ENCODE measurements at places on chromosomes 7 and 10.

DNA sequence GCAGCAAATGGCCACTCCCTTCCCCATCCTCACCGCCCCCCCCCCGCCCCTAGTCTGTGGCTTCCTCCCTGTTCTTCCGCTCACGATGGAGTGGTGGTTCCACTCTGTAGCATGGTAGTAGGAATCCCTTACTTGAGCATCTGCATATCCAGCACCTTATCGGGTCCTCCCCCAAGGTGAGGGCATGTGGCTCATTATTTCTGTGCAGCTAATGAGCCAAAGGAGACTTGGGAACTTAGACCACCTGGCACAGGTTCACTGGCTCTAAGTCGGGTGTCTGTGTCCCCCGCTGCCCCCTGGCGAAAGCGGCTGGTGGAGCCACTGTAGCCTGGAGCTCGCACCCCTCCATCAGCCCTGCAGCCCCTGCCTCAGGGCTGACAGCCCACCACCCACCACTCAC is 22.8 kb upstream of the GPR26 start:
- DNase-seq, result no peak

GRCh38 chr7:151491859-151492258 is 27.8 kb downstream of the RHEB start:
- no peak for DNase-seq

- no peak for DNase-seq
Observed at GRCh38 chr7:105187302-105188169, 173.5 kb downstream of the KMT2E start.

- DNase-seq, result no peak
Observed at GRCh38 chr7:27025270-27025669, 70.5 kb downstream of the HOXA1 start.

- DNase-seq, result no peak
Observed at GRCh38 chr10:124946945-124947344, 5.0 kb downstream of the ZRANB1 start.

Measured in activated CD4-positive, alpha-beta T cell treated with anti-CD3 and anti-CD28 coated beads, Interleukin-2, Interleukin-6, amounts not matched to agents 100 ng/mL and 50 ng/mL, durations not matched to agents 16 hours and 8 hours (primary cell).